ENCODE measurements at places on chromosomes 1 and 21. TPM values are rescaled to one million over a fixed set of nuclear protein-coding genes. Genes with fewer than 3 reads are reported as not detected.
A peak's percentile ranks its signal among the peaks of the same experiment; 100 is the strongest.

DNA sequence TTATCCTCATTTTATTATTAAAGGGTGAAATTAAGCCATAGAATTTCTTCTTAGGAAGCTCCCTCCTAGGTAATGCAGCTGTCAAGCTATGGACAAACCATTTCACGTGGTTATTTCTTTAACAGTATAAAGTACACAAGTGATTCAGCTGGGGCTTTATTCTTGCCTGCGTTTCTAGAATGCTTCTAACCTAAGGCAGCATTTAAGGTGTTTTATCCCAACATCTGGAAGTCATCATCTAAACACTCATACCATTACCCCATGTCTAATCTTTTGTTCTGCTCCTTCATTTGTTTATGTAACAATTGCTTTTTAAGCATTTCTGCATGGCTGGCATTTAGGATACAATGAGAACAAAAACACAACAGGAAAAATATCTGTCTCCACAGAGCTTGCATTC is 829.2 kb upstream of the ADAMTS5 start:
- ATAC-seq, result no peak

- peak; percentile 87 for ATAC-seq
Measured at GRCh38 chr1:160726498-160727315, 12.3 kb upstream of the SLAMF7 start.

GRCh38 chr1:152029144-152029928 is 7.5 kb downstream of the S100A11 start:
- peak; percentile 54 for ATAC-seq

DNA sequence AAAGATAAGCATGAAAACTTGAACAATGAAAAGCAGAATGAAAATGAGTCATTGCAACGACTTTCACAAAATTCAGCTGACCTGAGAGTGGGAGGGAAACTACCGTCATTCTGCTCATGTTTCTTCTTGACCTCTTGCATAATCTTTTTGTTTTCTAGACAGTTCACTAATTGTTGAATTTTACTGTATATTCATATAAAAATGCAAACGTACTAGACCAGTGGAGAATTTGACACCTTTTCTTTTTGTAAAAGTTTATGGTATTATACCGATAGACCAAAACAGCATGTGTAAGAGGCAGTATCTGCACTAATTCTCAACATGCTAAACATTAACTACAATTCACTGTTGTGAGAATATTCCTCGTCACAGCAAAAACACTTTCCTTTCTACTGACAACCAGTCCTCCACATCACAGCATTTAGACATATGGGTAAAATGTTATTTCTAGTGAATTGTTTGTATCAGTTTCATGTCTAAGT is 137.8 kb downstream of the GREM2 start:
- no peak for ATAC-seq

- ATAC-seq, result no peak
Measured at GRCh38 chr1:9863371-9863770, 39.6 kb upstream of the CLSTN1 start.

DNA sequence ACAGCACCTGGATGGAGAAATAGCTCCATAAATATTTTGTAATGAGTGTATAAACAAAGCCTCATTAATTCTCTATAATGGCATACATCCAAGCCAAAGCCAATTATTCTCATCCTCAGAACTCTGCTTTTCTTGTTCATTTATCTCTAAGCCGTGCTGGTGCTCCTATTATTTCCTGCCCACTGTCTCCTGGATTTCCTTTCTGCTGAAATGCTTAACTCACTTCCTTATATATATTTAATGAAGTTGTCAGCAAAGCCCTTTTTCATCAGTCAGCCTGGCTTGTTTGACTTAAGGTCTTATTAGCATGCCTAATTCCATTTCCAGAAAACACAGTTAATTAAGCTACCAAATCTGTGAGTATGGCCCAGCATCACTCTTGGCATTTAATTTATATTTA is 93.4 kb downstream of the SLC25A24 start:
- ATAC-seq, result no peak

- ATAC-seq, result peak; percentile 37
Measured at GRCh38 chr21:31087639-31088473, 49.6 kb upstream of the KRTAP19-8 start.

GRCh38 chr1:29579821-29580425 is 343.6 kb downstream of the PTPRU start:
- ATAC-seq, result no peak

GRCh38 chr1:196380316-196380715 is 227.9 kb downstream of the KCNT2 start:
- ATAC-seq, result no peak

DNA sequence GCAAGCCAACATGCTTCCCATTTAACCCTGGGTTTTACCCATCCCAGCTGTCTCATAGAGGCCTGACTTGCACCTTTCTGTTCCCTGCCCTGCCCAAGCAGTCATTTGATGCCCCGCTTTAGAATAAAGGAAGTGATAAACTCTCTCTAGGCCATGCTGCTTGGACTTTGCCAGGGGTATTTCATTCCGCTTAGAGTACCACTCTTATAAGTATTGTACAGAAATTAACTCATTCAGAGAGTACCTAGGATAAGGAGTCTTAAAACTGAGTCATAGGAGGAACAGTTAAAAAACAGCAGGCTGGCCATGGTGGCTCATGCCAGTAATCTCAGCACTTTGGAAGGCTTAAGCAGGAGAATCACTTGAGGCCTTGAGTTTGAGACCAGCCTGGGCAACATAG is 21.0 kb upstream of the LYST start:
- ATAC-seq, result no peak

DNA sequence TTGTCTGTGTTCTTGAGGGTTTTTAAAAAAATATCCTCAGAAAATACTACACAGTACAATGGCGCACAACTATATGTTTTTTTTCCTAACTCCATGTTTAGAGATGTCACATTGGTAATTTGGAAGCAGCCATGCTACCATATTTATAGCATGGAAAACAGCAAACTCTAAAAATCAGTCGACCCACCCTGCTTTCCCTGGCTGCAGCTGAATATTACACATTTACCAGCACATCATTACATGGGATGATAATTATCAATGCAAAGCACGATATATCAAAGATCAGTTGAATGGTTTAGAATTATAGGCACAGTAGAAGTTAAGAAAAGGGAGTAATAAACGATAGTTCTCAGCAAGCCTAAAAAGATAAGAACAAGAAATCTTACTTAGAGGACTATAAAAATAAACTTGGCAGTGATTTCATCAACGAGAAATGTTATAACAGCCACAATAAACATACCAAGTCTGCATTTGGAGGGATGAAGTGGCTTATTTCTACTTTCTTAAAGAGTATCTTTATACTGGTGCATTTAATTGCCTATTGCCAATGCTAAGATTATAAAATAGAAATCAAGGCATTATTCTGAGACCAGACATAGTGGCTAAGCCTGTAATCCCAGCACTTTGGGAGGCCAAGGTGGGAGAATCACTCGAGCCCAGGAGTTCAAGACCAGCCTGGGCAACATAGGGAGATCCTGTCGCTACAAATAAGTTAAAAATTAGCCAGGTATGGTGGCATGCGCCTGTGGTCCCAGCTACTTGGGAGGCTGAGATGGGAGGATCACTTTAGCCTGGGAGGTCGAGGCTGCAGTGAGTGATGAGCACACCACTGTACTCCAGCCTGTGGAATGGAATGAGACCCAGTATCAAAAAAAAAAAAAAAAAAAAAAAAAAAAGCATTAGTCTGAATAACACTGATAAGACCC is 43.4 kb downstream of the WDR64 start:
- ATAC-seq, result no peak

DNA sequence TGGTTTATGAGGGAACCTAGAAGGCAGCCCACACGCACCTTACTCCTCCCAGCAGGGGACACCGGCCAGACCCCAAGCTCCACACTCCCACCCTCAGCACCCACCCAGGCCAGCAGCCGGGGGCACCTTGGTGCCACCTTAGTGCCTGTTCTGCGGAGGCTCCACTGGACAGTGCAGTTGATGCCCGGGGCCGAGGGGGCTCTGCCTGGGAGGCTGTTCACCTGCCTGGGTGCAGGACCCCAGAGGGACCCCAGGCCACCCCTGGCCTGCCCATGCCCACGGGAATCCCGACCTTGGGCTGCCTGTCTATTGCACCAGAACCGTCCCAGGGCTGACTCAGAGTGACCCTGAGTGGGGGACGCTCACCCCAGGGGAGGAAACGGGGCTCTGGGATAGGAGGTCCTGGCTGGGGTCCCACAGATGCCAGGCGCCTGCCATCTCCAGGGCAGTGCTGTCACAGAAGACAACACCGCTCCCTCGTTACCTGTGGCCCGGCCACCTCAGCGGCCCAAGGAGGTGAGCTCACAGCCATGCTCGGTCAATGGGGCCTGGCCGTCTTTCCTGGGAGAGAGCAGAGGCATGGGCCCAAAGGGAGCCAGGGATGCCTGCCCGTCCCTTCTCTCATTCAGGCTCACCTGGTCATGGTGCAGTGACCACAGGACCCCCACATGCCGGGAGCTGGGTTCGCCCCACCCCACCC is 696 bp downstream of the SCNN1D start:
- ATAC-seq, result no peak

GRCh38 chr1:59212706-59213105 is 84.2 kb upstream of the FGGY start:
- no peak for ATAC-seq

- no peak for ATAC-seq
Measured at GRCh38 chr1:206647224-206647623, 11.9 kb downstream of the DYRK3 start.

GRCh38 chr1:175364424-175365076 is 172.0 kb upstream of the KIAA0040 start:
- ATAC-seq, result no peak

DNA sequence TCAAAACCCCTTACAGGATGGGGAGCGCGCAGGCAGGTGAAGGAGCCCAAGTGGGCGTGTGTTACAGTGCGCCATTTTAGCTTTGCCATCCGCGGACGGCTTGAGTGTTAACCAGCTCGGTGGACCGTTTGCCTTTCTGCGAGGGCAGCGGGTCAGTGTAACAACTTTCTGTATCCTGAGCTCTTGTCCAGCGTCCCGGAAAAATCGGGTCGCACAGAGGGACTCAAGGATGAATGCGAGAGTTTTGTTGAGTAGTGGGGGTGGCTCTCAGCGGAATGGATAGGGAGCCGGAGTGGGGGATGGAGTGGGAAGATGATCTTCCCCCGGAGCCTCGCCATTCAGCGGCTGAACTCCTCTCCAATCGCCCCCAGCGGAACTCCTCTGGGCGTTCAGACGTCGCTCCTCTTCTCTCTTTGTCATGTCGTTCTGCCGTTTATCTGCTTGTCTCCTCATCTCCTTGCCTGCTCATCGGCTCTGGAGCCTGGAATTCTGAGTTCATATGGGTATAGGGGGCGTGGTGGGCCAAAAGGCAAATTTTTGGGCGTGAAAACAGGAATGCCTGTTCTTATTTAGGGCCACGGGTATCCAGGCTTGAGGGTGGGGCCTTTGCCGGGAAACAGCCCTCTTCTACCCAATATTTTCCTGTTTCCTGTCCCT is 295.4 kb downstream of the CTH start:
- no peak for ATAC-seq

Gene AIM2
- total RNA-seq, result 0.52 TPM

Gene FCN3
- total RNA-seq, result 2.4 TPM

Gene CELA3A
- not detected for total RNA-seq

Gene SERPINC1
- 0.32 TPM for total RNA-seq

Gene ARMH1
- not detected for total RNA-seq

Gene RGL1
- 3.0 TPM for total RNA-seq

Gene SLC22A15
- total RNA-seq, result 6.6 TPM

Gene CFHR3
- 0.36 TPM for total RNA-seq

Gene DCDC2B
- total RNA-seq, result not detected

Gene KCNAB2
- 3.6 TPM for total RNA-seq

Gene ADAMTSL4
- 42.9 TPM for total RNA-seq

Measured in esophagus mucosa (tissue), 1 donor.